ENCODE measurements at places on chromosomes 16 and 17.

DNA sequence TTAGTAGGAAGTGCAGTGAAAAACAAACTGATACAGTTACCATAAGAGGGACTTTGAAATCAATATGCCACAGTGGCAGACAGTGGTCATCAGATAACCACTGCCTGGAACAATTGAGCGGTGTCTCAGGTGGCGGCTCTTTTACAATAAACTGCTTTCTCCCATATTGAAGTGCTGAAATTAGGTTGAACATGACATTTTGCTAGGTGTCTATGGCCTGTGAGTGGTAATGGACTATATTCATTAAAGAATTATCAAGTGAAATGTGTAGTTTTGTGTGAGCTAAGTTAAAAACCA lies 214.7 kb downstream of the RPTOR start:
- H3K27ac ChIP-seq: peak overlapping the region; percentile 96
- no peak for DNase-seq
- no peak overlapping the region for H3K4me3 ChIP-seq
- H3K4me1 ChIP-seq: peaks cover 36% of the 10 kb centered on the region

- H3K27me3 ChIP-seq: no peaks in the 10 kb centered on the region
- H3K4me3 ChIP-seq: no peak overlapping the region
- DNase-seq: no peak
- no peak overlapping the region for H3K27ac ChIP-seq
Observed at GRCh38 chr17:18111330-18111971, 2.9 kb downstream of the MYO15A start.

DNA sequence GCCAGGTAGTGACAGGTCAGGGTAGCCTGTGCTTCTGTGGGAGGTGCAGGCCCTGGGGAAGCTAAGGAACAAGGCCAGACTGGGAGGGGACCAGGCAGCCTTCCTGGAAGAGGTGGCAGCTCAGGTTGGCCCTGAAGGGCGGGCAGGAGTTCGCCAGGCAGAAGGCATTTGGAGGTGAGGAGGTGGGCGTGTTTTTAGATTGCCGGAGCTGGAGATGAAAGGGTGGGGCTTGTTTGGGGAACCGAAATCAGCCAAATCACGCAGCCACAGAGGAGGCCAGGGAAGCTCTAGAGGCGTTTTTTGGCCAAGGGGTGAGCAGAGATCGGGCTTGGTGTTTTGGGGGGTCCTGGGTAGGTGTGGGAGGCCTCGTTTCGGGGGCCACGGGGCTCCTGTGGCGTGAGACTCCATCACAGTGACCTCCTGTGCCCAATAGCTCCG lies 7.6 kb downstream of the ADCY7 start:
- no peaks in the 10 kb centered on the region for H3K27me3 ChIP-seq
- DNase-seq: no peak
- H3K4me3 ChIP-seq: peak overlapping the region; percentile 96
- H3K4me1 ChIP-seq: peaks cover 76% of the 10 kb centered on the region
- H3K27ac ChIP-seq: peak overlapping the region; percentile 98
- H3K36me3 ChIP-seq: peaks cover 3% of the 10 kb centered on the region

DNA sequence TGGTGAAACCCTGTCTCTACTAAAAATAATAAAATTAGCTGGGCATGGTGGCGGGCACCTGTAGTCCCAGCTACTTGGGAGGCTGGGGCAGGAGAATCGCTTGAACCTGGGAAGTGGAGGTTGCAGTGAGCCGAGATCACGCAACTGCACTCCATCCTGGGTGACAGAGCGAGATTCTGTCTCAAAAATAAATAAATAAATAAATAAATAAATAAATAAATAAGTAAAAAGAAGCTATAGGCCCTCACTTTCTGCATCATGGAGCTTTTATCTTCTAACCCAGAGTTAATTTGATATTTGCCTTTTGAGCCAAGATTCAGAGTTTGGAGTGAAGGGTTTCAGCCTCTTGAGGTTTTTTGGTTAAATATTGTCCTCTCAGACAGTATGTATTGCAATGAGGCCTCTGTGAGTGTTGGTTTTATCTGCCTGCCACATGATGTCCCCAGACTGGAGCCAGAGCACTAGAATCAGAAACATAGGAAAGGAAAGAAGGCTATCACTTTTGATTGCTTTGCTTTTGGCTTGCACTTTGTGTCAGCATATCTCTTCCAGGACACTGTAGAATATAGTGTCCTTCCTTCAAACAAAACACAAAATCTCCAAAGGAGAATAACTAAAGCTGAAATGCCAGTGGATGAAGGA lies 32.5 kb downstream of the RNF135 start:
- no peak overlapping the region for H3K27ac ChIP-seq
- no peak for DNase-seq
- peaks cover 15% of the 10 kb centered on the region for H3K4me1 ChIP-seq
- H3K4me3 ChIP-seq: no peak overlapping the region

- H3K4me1 ChIP-seq: peaks cover 5% of the 10 kb centered on the region
- no peak overlapping the region for H3K27ac ChIP-seq
- no peak for DNase-seq
- H3K4me3 ChIP-seq: no peak overlapping the region
- H3K36me3 ChIP-seq: peaks cover 2% of the 10 kb centered on the region
Observed at GRCh38 chr17:75810216-75810615, 25.6 kb downstream of the UNK start.

All from T-helper 17 cell (primary cell).